ENCODE measurements at places on chromosomes 3 and 15. TPM values are rescaled to one million over a fixed set of nuclear protein-coding genes. Genes with fewer than 3 reads are reported as not detected.

Gene ZNF501
- 6.9 TPM for total RNA-seq

Gene C3orf22
- not detected for total RNA-seq

- no peak for DNase-seq
These were observed 47.6 kb downstream of the IDH2 start for GRCh38 chr15:90054618-90055097.

DNA sequence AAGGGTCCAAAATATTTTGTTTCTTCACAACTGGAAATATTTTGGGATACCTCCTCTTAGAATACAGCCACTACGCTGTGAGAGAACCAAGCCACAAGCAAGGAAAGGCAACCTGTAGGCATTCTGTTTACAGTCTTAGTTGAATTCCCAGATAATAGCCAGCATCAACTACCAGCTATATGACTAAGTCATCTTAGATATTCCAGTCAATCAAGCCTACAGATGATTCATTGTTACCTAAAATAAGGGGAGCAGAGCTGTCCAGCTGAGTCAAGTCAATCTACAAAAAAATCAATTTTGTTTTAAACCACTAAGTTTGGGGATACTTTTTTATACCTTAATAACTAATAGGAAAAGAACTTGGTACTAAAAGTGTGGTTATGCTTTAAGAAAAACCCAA lies 526.4 kb upstream of the DPPA4 start:
- no peak for DNase-seq

DNA sequence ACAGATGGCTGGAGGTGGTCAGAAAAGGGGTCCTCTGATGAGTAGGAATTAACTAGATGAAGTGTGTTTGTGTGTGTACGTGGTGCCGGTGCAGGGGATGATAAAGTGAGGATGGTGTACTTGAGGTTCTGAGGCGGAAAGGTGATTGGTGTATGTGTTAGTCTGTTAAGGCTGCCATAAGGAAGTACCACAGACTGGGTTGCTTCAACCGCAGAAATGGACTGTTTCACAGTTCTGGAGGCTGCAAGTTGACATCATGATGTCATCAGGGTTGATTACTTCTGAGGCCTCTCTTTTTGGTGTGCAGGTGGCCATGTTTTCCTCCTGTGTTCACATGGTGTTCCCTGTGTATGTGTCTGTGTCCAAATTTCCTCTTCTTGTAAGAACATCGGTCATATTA lies 202.4 kb upstream of the RGMA start:
- DNase-seq = no peak

DNA sequence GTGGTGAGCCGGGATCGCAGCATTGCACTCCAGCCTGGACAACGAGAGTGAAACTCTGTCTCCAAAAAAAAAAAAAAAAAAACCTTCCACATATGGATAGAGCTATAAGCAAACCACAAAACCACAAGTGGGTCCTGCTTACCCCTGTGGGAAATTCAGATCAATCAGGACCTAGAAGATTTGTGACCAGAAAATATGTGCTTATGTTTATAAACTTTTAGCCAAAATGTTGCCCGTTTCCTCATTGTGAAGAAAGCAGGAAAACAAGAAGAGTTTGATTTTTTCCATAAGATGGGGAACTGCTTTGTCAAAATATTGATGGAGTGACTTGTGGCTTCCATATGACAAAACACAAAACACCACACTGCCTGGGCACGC lies 3.4 kb upstream of the SLC25A38 start:
- DNase-seq = no peak

- DNase-seq = no peak
These were observed 290.7 kb upstream of the MDFIC2 start for GRCh38 chr3:70603103-70603502.

DNA sequence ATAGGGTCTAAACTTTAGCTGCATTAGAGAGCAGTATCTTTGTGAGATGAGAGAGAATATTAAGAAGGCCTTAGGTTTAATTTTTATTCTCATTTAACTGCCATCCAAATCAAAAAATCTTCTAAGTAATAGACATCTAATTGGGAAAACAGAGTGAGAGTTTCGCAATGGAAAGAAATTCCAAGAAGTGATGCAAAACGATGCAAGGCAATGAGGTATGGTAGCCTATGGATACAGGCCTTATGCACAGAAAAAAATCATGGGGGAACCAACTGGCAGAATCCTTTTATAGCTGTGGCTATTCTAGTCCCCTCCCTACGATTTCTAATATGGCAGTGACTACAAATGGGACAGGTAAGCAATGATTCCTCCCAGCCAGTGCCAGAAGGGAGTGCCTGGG lies 225.9 kb downstream of the GREM1 start:
- no peak for DNase-seq

DNA sequence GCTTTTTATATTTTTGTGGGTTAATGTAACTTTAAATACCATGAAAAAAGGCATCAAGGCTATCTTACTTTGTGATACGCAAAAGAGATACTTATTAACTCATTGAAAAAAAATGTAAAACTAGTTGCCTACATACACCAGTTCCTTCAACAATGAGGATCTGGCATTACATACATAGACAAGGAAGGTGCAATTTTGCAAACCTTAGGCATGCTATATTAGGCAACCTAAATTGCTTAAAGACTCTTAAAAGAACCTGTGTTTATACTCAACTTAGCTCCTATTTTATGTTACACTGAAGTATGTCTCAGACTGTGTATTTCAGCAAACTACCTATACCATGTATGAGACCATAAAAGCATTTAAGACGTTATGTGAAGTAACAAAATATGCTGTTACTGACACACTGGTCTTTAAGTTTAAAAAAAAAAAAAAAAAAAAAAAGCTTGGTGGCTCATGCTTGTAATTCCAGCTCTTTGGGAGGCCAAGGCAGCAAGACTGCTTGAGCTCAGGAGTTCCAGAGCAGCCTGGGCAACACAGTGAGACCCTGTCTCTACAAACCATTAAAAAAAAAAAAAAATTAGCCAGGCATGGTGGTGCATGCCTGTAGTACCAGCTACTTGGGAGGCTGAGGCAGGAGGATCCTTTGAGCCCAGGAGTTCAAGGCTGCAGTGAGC lies 9.1 kb downstream of the TASOR start:
- no peak for DNase-seq

DNA sequence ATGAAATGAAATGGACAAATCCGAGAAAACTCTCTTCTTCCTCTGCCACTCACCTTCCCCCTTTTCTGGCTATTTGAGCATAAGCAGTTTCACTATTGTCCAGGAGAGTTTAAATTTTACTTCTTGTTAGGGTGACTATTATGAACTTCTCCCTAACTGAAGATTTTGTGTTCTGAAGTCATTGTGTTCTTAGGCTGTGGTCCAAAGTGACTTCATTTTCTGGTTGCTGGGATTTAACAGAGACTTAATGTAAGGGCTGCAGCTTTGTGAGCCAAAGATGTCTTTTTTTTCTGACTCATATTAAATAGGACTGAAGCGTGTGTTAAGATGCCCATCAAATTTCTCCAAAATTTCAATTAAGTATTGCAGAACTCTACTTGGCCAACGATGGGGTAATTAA lies 46.5 kb upstream of the FSTL1 start:
- peak; percentile 90 for DNase-seq

GRCh38 chr3:71103430-71103921 lies 480.1 kb downstream of the FOXP1 start:
- DNase-seq = no peak

GRCh38 chr3:171977441-171977840 lies 61.9 kb upstream of the FNDC3B start:
- no peak for DNase-seq

DNA sequence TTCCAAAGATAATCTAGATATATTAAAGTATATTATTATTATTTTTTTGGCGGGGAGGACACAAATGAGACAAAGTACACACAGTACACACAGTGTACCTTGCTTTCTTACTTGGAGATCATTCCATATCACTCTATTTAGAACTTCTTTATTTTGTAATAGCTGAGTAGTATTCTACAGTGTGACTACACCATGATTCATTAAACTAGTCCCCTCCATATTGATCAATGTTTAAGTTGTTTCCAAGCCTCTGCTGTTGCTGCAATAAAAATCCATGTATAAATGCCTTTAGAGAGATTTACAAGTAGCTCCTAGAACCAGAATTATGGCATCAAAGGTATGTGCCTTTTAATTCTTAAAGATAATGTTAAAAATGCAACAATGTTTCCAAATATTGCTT lies 38.8 kb downstream of the PYGO1 start:
- no peak for DNase-seq
